ENCODE measurements at places on chromosomes 5 and 9. TPM values are rescaled to one million over a fixed set of nuclear protein-coding genes. Genes with fewer than 3 reads are reported as not detected.

GRCh38 chr9:137307255-137308056 is 5.4 kb upstream of the NRARP start:
- no peak for DNase-seq

DNA sequence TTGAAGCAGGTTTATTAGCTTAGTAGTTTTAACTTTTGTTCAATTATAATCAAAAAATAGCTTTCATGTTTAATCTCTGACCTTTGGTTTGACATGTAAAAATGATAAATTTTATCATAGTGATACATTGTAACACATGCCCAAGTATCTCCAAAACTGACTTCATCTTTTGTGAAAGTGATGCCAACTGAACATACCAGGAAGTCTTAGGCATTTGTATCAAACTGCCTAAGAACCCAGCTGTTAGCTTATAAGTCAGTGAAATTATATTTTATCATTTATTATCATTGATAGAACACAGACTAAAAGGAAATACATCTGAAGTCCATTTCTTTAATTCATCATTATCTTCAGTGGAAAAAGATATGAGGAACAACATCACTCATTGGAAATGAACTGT is 39.1 kb downstream of the NIPBL start:
- DNase-seq, result no peak

GRCh38 chr9:34579104-34579807 is 10.3 kb downstream of the CNTFR start:
- DNase-seq, result peak; percentile 73

GRCh38 chr5:134374232-134374631 is 2.9 kb downstream of the UBE2B start:
- DNase-seq, result no peak

Gene PCDHGB4
- 4.2 TPM for polyA plus RNA-seq

Gene INSL6
- 0.54 TPM for polyA plus RNA-seq

GRCh38 chr9:78131969-78132700 is 100.5 kb upstream of the GNAQ start:
- DNase-seq, result no peak

DNA sequence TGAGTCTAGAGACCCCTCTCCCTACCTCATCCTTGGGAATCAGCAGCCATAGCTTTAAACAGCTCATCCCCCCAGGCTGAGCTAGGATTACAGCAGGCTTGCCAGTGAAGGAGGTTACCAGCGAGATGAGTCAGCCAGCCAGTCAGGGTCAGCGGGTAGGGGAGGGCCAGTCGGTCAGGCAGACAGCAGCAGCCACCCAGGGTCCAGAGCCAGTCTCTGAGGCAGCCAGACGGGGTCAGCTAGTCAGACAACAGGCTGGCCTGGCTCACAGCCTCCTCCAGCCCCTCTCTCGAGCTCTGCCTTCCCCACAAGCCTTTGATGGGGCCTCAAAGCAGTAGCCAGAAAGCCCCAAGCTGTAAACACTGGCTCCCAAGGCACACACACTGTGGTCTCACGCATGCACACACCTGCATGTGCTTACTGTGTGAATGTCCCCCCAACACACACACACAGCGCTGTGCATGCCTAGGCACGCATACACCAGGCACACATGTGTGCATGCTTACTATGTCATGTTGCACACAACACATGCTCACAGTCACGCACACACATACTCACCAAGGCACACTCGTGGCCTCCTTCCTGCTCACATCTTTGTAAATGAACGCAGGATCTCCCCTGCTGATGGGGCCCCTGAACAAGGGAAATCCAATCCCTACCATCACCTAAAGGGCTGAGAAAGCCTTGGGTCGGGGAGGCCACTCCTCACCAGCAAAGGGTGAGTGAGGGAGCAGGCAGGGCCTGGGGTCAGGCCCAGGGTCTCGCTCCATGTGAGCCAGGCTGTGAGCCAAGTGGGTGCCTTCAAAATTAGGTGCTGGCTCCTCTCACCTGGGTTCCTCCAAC is 28.2 kb upstream of the CPLX2 start:
- DNase-seq, result peak; percentile 15

DNA sequence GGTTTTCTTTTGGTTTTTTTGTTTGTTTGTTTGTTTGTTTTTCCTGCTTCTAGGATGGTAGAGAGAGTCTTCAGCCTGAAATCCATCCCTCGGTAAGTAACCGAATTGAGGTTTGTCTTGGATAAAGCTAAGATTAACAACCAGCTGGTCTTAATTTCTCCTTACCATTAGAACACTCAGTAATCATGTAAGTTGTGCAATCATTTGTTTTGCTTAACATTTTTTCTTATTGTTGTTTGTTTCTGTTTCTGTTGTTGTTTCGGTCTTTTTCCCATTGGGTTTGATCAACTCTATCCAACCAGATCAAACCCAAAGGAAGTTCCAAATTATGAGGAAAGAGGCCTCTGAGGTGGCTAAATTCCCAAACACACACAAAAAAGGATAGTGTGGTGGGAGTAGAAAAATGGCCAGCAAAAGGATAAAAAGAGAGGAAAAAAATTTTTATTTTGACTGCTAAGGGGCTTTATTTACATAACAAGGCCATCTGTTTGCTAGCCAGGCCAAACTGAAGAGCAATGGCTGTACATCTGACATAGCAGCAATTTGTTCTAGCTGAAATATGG is 49.6 kb upstream of the ANKRD31 start:
- DNase-seq, result no peak

DNA sequence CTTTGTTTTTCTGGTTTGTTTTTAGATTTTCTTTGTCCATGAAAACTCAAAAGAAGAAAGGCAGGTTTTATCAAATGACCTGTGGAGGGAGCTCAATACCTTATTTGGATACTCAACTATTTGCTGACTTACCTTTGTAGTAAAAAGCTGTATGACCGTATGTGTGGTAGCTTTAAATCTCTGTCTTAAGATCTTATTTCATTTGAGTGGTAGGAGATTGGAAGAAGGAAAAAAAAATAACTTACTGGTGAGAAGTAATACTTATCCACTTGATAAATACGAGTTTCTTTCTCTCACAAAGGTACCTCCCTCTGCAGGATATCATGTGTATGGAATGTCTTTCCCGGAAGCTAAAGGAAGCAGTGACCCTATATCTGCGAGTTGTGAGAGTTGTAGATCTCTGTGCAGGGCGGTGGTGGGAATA is 15.0 kb downstream of the FBXO38 start:
- no peak for DNase-seq

Gene CORO2A
- 9.1 TPM for polyA plus RNA-seq

All from right lung (tissue), 10 donors.